NCI-H2171 treated with DMSO at 0.1 percent for 48 hours (cell line): ENCODE measurements at places on chromosomes 16 and 17.

- DNase-seq = no peak
Observed at GRCh38 chr17:45020354-45021138, 30.9 kb downstream of the DCAKD start.

- DNase-seq = no peak
Observed at GRCh38 chr16:86343796-86344585, 166.3 kb upstream of the FOXF1 start.

GRCh38 chr16:85970016-85970733 lies 71.2 kb downstream of the IRF8 start:
- DNase-seq = no peak

- DNase-seq = no peak
Observed at GRCh38 chr16:17166095-17166494, 304.7 kb downstream of the XYLT1 start.

- DNase-seq = no peak
Observed at GRCh38 chr16:8096211-8096610, 494.1 kb downstream of the TMEM114 start.
